MCF 10A (cell line): ENCODE measurements at places on chromosomes 7 and 10.
A peak's percentile ranks its signal among the peaks of the same experiment; 100 is the strongest.

GRCh38 chr10:132610071-132610701, 72.6 kb downstream of the INPP5A start:
- DNase-seq: no peak

DNA sequence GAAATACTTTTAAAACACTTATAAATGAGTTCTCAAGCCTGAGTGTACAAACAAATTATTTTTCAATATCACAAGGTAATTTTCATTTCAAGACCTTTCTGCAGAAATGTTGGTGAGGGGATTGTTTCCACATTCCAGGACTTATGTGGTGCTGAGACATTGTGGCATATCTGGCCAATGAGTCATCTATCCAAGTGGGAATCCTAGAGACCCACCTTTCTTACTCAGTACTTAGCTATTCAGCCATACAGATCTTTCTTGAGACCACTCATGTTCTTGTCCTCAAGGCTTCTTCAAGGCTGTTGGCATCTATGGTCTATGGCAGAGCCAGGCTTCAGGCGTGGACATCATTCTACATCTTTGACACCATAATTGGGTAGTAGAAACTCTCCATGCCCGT, 225.4 kb downstream of the DKK1 start:
- DNase-seq: peak; percentile 42

- no peak for DNase-seq
Measured at GRCh38 chr7:22617166-22617565, 109.8 kb upstream of the IL6 start.

- DNase-seq: no peak
Measured at GRCh38 chr7:53672681-53673080, 637.2 kb downstream of the POM121L12 start.

DNA sequence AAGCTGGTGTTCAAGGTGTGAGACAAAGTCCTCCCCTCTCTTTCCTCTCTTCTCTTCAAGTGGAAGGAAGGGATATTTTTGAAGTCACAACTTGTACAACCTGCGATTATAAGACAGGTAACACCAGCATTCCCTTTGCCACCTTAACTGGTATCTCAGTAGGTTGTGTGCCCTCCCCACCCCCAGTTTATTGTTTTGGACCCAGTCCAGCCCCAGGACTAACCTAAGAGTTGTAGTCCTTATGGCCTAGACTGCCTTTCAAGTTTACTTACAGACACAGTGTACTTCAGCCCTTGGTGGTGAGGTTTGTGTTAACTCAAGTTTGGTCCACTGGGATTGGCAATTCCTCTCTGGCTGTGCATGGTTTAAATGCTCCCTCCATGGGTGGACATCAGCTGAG, 26.8 kb upstream of the CYP2C8 start:
- DNase-seq: no peak
